NCI-H1930 (cell line): ENCODE measurements at places on chromosomes 6 and 20.

DNA sequence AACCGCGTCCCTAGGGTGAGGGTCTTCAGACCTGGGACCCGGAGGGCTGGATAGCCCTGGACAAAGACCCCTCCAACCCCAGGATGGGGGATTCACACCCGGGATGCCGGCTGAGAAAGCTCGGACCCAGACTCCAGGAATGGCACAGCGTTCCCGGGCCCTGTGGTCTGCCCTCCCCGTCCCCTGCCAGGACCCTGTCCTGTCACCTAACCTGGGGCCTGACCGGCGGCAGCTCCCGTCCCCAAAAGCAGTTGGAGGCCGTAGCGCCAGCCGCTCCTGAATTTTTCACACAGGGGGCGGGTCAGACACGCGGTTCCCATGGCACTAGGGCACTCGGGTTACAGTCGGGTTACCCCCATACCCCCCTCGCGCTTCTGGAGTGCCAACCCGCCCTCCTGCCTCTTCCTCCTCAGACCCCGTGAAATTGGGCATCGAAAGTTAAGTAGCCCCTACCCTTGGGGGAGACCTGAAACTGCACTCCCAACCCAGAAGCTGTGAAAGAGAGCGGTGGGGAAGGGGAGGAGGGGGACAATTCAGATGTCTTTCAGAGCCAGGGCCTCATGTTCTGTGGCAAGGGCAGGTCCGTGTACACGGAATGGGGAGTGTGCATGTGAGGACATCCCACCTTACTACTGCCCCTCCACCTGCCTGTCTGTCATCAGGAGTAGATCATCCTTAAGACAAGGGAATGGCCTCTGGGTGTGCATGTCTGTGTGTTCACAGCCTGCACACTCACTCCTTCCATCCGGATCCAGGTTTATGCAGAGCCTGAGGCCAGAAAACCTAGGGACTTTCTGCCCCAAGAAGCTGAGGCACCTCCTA, 595 bp downstream of the REM1 start:
- DNase-seq, result no peak

- DNase-seq, result peak; percentile 52
Measured at GRCh38 chr6:9250852-9251251, 815.5 kb upstream of the SLC35B3 start.

- no peak for DNase-seq
Measured at GRCh38 chr20:36663031-36663430, 17.0 kb upstream of the SLA2 start.

DNA sequence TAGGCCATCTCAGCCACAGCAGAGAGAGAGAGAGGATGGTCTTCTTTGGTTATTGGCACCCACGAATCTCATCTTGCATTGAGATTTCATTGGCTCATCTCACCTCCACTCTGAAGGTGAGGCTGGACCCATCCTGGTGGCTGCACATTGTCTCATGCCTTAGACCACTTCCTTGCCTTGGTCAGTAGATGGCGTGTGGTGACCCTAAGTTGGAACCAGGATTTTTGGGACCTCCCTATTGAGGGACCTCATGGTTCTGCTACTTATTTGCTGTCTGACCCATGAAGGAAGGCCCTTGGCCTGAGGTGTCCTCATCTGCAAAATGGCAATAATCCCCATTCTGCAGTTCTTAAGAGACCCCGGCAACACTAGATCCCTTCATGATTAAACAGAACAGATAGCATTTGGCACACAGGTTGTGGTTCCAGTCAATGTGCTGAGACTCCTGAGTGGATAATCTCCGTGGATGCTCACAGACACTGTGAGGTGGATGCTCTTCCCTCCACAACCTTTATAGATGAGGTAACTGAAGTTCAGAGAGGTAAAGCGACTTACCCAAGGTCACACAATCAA, 21.5 kb upstream of the AAR2 start:
- DNase-seq, result no peak

DNA sequence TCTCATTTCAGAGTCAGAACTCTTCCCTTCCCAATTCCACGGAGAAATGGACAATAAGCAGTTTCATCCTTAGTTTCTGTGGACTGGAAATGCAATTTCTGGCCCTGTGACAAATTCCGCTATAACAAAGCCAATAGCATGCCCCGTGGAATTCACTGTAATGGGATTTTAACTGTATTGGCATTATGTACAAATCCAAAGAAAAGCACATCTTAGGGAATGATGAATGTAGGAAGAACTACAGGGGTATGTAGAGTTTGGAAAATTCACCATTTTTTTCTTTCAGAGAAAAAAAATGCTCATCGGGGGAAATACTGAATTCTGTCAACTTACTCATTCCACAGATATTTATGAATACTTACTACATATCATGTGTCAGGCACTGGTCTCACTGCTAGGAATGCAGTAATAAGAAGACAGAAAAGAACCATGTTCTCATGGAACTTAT, 43.5 kb downstream of the KIF6 start:
- DNase-seq, result no peak

DNA sequence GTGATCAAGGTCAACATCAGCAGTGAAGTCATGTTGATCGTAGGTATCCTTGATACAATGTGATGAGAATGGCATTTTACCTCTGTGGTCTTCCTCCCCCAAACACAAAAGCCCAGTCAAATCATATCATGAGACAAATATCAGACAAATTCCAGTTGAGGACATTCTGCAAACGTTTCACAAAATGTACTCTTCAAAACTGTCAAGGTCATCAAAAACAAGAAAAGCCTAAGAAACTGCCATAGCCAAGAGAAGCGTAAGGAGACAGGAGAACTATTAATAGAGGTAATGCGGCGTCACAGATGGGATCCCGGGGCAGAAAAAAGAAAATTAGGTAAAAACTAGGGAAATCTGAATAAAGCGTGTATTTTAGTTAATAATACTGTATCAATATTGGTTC, 7.4 kb upstream of the CDYL start:
- no peak for DNase-seq
